Spleen (tissue), 13 donors: ENCODE measurements at places on chromosomes 5 and 9.

DNA sequence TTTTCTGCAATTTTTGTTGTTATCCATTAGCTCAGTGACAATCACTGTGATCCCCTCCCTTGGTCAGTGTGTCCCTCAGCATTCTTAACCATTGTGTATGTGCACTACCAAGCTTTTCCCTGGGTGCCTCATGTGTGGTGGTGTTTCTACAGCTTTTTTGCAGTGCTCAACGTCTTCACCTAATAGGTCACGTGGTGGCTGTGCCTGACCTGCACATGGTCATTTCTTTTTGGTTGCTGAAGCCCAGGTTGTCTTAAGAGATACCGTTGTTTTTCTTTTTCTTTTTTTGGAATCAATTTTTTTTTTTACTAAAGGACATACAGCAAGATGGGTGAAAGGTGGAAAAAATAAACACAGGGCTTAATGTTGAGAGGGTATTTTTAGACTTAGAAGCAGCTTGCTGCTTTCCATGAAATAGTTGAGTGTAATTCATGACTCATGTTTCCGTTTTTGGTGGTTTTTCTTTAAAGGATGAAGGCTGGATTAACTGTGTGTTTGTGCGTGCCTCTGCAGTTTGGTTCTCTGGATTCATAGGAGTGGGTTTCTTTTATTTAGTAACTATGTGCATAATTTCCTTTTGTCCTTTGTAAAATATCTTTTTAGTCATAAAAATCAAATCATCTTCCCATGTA lies 22.2 kb downstream of the SH3GL2 start:
- no peak for DNase-seq

GRCh38 chr5:32151198-32151597 lies 22.9 kb downstream of the GOLPH3 start:
- no peak for DNase-seq

DNA sequence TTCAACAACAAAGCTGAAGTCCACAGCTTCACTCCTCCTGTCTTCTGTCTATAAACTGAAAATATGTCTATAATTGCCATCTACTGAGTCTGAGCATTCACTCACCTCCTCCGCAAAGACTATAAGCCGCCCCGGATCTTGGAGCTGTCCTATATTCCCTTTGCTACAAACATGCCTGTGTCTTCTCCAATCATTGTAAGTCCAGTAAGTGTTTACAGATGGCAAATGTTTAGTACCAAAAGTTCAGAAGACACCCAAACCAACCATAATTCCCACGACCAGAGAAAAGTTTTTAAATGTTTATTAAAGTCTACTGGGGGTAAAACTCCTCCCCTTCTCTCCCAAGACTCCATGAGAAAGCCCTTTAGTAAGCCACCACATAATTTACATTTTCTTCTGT lies 80.9 kb downstream of the EBF1 start:
- DNase-seq: no peak

DNA sequence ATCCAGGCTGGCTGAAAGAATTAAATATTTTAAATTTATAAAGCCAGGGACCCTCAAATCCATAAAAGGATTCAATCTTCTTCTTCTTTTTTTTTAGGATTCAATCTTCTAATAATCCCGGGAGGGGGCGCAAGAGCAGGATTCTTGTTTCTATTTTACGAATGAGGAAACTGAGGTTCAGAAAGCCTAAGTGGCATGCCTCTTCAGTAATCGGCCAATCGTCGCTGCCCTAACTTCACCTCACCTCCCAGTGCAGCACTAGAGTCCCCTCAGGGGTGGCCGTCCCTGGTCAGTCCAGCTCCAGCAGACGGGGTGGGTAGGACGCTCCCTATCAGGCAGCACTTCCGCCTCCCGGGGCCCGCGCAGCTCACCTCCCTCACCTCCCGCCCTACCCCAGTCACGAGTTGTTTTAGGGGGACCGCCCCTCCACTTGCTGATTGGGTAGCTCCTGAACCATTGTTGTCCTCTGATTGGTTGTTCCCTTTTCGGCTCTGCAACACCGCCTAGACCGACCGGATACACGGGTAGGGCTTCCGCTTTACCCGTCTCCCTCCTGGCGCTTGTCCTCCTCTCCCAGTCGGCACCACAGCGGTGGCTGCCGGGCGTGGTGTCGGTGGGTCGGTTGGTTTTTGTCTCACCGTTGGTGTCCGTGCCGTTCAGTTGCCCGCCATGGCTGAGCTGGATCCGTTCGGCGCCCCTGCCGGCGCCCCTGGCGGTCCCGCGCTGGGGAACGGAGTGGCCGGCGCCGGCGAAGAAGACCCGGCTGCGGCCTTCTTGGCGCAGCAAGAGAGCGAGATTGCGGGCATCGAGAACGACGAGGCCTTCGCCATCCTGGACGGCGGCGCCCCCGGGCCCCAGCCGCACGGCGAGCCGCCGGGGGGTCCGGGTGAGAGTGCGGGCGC lies at the start of gene CLTA:
TSS of gene CLTA (plus strand) at position 534 of the 902 bp plus-strand sequence. CDS start at position 670, 136 bp downstream.
- peak; percentile 97 for DNase-seq

- DNase-seq: peak; percentile 61
Measured at GRCh38 chr9:5112646-5113045, 72.8 kb downstream of the INSL6 start.

DNA sequence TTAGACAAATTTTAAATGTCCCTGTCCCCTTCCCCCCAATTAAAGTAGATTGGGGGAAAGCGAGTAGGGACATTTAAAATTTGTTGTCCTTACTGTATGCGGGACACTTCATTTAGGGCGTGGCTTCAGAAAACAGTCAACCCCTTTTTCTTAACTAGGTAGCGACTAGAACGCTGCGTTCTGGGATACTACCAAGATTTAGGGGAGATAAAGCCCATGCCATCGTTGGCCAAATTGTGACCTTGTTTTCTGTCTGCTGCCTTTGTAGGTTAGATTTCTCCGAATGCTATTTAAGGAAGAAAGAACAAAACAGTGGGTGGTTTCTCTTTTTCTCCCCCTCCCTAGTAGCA lies 1.2 kb downstream of the CKS2 start:
- DNase-seq: no peak

GRCh38 chr9:131808291-131808690 lies 68.4 kb upstream of the RAPGEF1 start:
- no peak for DNase-seq

DNA sequence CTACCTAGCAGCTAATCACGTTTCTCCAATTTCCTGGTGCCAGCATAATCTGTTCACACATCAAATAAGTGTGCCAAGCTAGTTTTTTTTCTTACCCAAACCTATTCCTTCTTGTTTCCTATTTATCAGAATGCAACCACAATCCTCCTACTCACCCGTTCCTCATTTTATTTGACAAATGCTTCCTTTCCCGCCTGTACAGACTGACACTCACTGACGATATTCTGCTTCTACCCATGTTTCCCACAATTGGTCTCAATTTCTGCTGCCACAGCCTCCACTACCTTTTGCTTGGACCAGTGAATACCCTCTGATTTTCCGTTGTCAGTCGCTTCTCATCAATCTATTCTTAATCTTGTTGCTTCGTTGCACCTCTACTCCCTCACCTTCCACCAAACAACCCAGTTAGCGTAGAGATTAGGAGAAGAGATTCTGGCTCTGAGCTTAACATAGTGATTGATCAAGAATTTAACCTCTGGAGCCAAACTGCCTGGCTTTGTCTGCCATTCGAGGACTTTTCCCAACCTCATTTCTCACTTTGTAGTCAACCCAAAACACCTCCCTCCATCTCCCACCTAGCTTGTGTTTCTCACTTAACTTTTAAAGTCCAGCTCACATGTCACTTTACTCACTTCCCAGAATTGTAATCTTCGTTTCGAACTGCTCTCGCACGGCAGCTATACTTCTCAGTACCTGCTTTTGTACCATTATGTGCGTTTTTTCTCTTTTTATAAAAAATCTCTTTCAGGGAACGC lies 729 bp upstream of the TMEM38B start:
- DNase-seq: no peak

- no peak for DNase-seq
Measured at GRCh38 chr5:57499262-57500050, 16.8 kb upstream of the ACTBL2 start.

GRCh38 chr5:43192558-43193180 lies 644 bp downstream of the NIM1K start:
- DNase-seq: peak; percentile 78

DNA sequence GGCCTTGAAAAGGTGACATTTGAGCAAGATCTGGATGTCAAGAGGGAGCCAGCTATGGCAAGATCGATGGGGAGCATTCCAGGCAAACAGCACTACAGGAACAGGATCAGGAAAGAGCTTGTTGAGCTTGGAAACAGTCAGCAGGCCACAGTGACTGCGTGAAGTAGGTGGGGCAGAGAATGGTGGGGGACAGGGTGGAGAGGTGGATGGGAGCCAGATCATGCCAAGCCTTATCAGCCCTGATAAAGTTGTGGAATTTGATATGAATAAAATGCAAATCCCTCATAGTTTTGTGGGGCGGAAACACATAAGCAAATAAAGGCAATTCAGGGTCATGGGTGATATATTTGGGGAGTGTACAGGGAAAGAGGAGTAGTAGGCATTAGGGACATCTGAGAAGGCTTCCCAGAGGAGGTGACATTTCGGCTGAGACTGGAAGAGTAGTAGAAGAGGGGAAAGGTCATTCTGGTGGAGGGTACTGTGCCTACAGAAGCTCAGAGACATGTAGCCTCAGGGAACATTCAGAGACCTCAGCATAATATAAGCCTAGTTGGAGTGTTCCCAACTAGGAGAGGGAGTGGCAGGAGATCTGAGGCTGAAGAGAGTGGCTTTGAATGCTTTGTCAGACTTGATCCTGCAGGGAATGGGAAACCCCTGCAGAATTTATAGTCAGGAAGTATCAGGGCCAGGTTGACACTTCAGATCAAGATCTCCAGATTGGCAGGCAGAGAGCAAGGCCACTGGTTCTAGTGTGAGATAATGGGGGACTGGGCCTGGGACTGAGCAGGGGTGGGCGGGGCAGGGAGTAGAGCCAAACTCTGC lies 9.7 kb upstream of the CYSTM1 start:
- no peak for DNase-seq

- no peak for DNase-seq
Measured at GRCh38 chr5:106454050-106454449, 1216.7 kb downstream of the EFNA5 start.

- no peak for DNase-seq
Measured at GRCh38 chr9:87763286-87763685, 37.4 kb downstream of the CTSL start.

DNA sequence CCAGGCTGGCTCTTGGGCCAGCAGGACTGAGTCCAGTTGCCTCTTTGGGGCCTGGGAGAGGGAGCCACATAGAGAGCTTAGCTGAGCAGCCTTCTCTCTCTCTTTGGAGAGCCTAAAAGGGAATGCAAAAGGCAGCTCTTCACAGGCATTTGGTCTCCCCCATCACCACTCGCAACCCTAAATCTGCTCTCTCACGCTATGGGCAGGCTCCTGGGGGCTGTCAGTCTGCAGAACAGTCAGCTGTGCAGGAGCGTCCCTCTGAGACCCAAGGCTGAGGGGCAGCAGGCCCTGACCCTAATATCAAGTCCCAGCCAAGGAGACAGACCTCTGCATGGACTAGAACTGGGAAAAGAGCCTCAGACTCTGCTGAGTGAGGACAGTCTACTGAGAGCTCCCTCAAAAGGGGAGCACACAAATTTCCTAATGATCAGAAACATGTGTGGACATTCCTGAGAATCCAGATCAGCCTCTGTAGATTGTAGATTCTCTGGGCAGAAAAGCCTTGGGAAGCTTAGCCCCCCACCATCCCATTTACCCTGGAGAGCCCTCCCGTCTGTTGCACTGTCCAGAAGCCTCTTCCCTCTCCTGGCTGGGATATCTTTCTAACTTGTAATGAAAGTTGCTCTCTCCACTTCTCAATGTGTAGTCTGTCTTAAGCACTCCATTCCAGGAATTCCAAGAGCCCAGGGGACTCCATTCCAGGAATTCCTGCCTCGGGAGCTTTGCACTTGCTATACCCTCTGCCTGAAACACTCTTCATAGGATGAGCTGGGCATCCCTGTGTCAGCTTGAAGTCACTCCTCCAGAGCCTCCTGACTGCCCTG lies 79.4 kb downstream of the FAM114A2 start:
- DNase-seq: no peak

GRCh38 chr9:93436218-93436617 lies 15.3 kb upstream of the FAM120A start:
- no peak for DNase-seq

DNA sequence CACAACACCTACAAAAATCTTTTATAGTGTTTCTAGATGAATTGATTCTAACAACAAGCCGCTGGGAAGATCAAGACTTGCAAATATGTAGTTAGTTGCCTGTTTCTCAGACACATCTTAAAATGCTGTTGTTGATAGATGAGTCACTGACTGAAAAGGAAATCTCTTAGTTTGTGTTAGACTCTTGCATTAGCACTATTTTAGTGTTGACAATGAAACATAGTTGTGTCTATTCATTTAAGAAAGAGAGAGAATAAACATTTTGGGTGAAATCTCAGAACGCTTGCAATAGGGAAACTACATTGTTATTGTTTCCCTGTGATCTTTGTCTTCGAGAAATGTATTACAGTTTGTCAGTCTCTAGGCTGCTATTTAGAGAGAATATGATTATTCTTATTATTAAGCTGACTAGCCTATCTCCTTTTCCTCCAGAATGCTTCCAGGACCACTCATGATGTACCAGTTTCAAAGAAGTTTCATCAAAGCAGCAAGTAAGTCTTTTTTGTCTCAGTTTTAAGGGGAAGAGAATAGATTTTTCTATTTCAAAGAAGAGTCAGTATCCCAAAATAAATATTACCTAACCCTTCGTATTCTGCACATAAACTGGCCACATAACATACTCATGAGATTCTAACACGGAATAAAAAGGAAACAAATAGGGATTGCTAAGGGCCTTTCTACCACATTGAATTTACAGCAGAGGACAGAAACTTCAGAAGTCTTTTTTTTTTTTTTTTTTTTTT lies 285.6 kb downstream of the ARHGAP26 start:
- DNase-seq: no peak
